Heart right ventricle (tissue), 16 donors: ENCODE measurements at places on chromosomes 2 and 18.

DNA sequence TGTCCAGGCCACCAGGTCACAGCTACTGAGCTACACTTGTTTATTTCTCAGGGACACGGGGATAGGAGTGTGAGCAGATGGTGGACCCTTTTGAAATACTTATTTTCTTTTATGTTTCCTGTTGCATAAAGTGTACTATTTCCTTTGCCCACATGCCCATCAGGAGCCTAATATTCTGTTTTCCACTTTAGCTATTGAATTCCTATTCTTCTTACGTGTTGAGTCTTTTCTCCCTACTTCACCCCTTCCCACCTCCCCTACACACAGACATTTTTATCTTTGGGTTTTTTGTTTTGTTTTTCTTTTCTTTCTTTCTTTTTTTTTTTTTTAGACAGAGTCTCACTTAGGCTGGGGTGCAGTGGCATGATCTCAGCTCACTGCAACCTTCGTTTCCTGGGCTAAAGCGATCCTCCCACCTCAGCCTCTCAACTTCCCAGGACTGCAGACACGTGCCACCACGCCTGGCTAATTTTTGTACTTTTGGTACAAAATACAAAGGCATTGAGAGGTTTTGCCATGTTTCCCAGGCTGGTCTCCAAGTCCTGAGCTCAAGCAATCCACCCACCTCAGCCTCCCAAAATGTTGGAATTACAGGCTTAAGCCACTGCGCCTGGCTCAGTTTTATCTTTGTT is 5.2 kb upstream of the GPR55 start:
- no peak for DNase-seq

- no peak for DNase-seq
Observed at GRCh38 chr2:61604433-61604832, 66.3 kb upstream of the XPO1 start.

- no peak for DNase-seq
Observed at GRCh38 chr2:98295721-98296414, 50.4 kb upstream of the CNGA3 start.

- DNase-seq: no peak
Observed at GRCh38 chr2:125167820-125168219, 1142.7 kb downstream of the CNTNAP5 start.

- no peak for DNase-seq
Observed at GRCh38 chr2:2324565-2325101, 6.4 kb downstream of the MYT1L start.

- DNase-seq: no peak
Observed at GRCh38 chr2:98445683-98446581, 1.3 kb downstream of the INPP4A start.

DNA sequence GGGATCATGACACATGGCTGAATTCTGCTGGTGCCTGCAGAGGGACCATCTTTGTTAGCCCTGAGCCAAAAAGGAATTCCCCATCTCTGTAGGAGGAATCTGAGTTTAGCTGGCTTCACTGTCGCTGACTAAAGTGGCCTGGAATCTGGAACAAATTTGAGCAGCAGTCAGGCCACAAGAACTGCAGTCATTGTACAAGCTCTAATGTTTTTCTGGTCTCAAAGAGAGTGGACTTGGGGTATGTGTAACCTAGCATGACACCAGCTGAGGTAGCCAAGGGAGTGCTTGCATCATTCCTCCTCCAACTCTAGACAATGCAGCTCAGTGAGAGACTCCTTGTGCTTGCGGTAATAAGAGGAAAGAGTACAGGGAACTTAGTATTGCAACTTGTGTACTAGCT is 539.1 kb upstream of the LRRTM4 start:
- DNase-seq: no peak
